ENCODE measurements at places on chromosomes 7 and 10.

DNA sequence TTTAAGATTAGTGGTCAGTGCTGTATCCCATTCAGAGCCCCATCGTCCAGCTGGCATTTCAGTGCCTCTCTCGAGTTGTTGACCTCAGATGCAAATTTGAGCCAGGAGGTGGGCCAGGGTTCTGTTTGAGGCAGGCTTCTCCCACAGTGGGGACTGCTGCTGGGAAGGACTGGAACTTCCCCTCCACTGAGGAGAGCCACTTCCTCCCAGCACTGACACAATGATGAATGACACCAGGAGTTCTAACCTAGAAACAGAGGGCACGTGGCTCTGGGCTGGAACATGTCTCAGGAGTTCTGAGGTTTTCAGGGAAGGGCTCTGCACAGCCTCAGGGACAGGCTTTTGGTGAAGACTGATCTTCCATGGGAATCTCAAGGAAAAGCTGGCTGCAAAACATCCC lies 18.3 kb upstream of the BTBD16 start:
- DNase-seq, result no peak

GRCh38 chr10:122510326-122510725 lies 49.0 kb downstream of the HTRA1 start:
- no peak for DNase-seq

GRCh38 chr10:63605197-63605967 lies 84.2 kb downstream of the REEP3 start:
- no peak for DNase-seq

- DNase-seq, result no peak
Observed at GRCh38 chr7:24388212-24388611, 104.2 kb downstream of the NPY start.

DNA sequence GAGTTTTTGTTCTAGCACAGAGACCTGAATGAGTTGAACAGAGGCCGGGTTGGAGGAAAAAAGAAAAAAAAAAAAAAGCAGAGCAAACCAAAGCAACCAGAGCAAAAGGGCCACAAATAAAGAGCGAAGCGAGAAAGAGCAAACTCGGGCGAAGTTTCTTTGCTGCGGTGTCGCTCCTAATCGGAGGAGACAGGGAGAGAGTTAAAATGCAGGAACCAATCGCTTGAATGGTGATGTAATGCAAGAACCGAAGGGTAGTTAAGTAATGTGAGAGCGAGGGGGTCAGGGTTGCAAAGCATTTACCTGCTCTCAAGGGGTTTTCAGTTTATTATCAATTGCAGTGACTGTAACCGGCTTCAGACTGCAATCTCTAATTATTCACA lies 271.7 kb downstream of the TRIL start:
- no peak for DNase-seq

Measured in stimulated activated CD8-positive, alpha-beta memory T cell treated with anti-CD3 and anti-CD28 coated beads, Interleukin-2, amount 100 ng/mL, for 1 hour (primary cell).